Endothelial cell of coronary artery (primary cell): ENCODE measurements at places on chromosomes 1 and 21. TPM values are rescaled to one million over a fixed set of nuclear protein-coding genes. Genes with fewer than 3 reads are reported as not detected.

Gene AIRE
- under 0.01 TPM in 1 of 2 replicates, not detected in the other for total RNA-seq

Gene MTMR11
- total RNA-seq, result 2.8 and 5.3 TPM in 2 replicates

Gene AGPAT3
- total RNA-seq, result 26.6 and 48.9 TPM in 2 replicates

Gene SELENBP1
- 5.5 and 12.2 TPM in 2 replicates for total RNA-seq

Gene BSND
- total RNA-seq, result not detected in 2 replicates

Gene LCE6A
- total RNA-seq, result not detected in 2 replicates

Gene SPATA21
- total RNA-seq, result not detected in 2 replicates

Gene INSRR
- not detected in 2 replicates for total RNA-seq

Gene NPR1
- 4.7 and 12.0 TPM in 2 replicates for total RNA-seq

Gene LRRC38
- total RNA-seq, result 0.38 TPM in 1 of 2 replicates, not detected in the other

Gene DISC1
- total RNA-seq, result 13.6 and 15.6 TPM in 2 replicates

Gene CDC20
- 35.3 and 83.5 TPM in 2 replicates for total RNA-seq

Gene C2CD4D
- not detected in 2 replicates for total RNA-seq

Gene S100A7
- total RNA-seq, result not detected in 2 replicates

Gene FBXO2
- total RNA-seq, result 0.66 and 0.72 TPM in 2 replicates

Gene PRAMEF20
- not detected in 2 replicates for total RNA-seq

Gene RPTN
- 0.19 TPM in 1 of 2 replicates, not detected in the other for total RNA-seq

Gene SLC45A1
- total RNA-seq, result 0.54 and 1.5 TPM in 2 replicates

Gene FAM72C
- 0.19 and 1.5 TPM in 2 replicates for total RNA-seq

Gene CD101
- under 0.01 and 0.09 TPM in 2 replicates for total RNA-seq

Gene CDCA8
- 4.8 and 10.1 TPM in 2 replicates for total RNA-seq

Gene OR10Z1
- total RNA-seq, result not detected in 2 replicates

Gene PLOD1
- 199 and 446 TPM in 2 replicates for total RNA-seq

Gene LCE2A
- total RNA-seq, result not detected in 2 replicates

Gene PAX7
- total RNA-seq, result not detected in 2 replicates

Gene NUDT4B
- 8.1 and 15.3 TPM in 2 replicates for total RNA-seq

Gene KCNN3
- total RNA-seq, result 0.09 and 0.19 TPM in 2 replicates

Gene MYBPH
- total RNA-seq, result not detected in 2 replicates

Gene HOOK1
- under 0.01 TPM in 1 of 2 replicates, not detected in the other for total RNA-seq
